KBM-7 (cell line): ENCODE measurements at places on chromosomes 13 and 19.

DNA sequence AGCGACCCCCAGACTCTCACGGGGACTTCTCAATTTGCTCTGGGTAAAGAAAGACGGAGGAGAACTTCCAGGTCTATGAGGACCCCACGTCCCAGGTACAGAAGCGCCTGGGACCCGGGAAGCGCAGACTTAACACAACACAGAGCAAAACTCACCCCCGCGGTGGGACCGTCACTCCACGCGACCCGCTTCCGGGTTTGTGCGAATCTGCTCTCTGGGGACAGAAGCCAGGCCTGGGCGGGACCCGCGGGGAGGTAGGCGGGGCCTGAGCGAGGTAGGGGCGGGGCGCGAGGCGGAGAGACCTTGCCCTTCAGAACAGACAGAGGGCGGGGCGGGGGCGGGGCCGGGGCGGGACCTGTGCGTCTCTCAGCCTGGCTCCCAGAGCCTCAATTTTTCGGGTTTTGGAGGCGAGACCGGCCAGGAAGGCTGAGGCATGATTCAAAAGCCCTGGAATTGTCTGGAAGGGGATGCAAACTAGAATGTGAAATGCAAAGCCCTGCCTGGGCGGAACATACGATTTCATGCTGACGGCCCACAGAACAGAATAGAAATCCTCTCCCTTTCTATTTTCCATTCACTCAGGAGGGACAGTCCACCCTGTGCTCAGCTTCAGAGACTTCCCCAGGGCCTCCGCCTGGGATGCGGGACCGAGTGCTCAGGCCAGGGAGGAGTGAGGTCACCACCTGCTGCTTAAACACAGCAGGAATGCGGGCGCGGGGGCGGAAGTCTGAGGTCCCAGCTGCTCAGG is 19.3 kb upstream of the ZNF888 start:
- peak; percentile 93 for DNase-seq

DNA sequence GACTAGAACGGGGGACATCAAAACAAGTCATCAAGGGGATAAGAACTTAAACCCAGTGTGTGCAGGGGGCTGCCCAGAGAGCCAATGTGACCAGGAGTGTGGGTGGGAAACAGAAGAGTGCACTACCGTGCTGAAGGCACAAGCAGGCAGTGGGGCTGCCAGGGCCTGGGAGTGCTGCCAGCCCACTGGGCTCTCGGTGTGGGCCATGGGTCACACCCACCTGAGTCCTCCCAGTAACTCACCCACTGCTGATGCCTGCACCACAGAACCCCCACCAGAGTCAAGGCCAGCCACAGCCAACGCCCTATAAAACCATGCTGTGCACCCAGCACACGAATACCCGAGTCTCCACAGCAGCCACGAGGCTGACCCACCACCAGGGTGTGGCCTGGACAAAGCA is 8.5 kb downstream of the MED26 start:
- no peak for DNase-seq

DNA sequence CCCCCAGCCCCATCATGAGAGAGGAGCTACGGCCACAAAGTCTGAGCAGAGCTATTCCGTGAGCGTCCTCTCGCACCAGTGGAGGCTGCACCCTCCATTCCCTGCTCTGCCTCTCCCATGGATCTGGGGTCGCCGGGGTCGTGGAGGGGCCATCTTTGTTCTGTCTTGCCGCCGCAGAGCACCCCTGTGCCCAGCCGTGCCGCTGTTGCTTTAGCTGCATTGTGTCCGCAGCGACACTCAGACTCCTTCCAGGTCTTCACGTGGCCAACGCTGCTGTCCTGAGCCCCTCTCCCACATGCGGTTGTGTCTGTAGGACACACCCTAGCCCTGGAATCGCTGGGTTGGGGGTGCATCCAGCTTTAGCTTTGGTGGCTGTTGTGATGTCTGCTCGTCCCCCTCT is 15.8 kb downstream of the YIPF2 start:
- DNase-seq: no peak

- DNase-seq: peak; percentile 63
Measured at GRCh38 chr19:29260477-29261317, 47.7 kb upstream of the UQCRFS1 start.

GRCh38 chr19:46992699-46993535 is 26.7 kb upstream of the NPAS1 start:
- no peak for DNase-seq

- no peak for DNase-seq
Measured at GRCh38 chr19:49335784-49336481, 727 bp downstream of the CD37 start.

GRCh38 chr19:2084993-2085720 is 11.0 kb downstream of the MOB3A start:
- DNase-seq: peak; percentile 98
